ENCODE measurements at places on chromosomes 4 and X.
A peak's percentile ranks its signal among the peaks of the same experiment; 100 is the strongest.

GRCh38 chr4:168868044-168868781 lies 141.8 kb downstream of the CBR4 start:
- no peak for DNase-seq

DNA sequence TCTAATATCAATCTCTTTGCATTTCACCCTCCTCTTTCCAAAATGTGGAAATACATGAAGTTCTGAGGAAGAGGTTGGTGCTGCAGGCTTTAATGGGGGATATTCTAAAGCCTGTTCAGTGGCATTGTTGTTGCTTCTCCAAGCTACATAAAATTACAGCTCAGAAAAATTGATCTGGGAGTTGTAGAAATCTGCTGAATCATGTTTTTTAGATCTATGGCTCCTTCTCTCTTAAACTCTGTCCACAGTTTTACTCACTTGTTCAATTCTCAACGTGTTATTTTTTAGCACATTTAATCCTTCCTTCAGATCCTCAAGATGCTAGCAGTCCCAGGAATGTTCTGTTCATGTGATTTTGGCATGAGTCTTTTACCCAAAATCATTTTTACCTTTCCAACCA lies 949.5 kb upstream of the ADGRL3 start:
- no peak for DNase-seq

GRCh38 chrX:121308276-121308805 lies 260.9 kb downstream of the GLUD2 start:
- DNase-seq = peak; percentile 29

DNA sequence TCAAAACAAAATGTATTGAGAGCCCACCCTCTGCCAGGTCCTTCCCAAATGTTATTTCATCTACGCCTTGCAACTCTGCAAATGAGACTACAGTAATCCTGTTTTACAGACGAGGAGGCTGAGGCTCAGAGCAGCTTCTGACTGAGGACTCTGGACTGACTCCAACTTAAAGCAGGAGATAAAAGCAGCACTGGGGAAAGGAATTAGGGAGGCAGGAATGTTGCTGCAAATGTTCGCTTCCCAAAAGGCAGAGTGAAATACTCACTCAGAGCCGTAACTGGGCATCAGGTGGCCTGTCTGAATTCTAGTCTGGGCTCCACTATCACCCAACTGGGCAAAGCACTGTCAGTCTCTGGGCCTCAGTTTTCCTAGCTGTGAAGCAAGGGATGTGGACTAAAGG lies 94.7 kb upstream of the SRD5A3 start:
- DNase-seq = no peak

- DNase-seq = no peak
Observed at GRCh38 chrX:31459361-31459760, 387.5 kb upstream of the FTHL17 start.

- DNase-seq = no peak
Observed at GRCh38 chr4:1081689-1082040, 31.7 kb downstream of the RNF212 start.

DNA sequence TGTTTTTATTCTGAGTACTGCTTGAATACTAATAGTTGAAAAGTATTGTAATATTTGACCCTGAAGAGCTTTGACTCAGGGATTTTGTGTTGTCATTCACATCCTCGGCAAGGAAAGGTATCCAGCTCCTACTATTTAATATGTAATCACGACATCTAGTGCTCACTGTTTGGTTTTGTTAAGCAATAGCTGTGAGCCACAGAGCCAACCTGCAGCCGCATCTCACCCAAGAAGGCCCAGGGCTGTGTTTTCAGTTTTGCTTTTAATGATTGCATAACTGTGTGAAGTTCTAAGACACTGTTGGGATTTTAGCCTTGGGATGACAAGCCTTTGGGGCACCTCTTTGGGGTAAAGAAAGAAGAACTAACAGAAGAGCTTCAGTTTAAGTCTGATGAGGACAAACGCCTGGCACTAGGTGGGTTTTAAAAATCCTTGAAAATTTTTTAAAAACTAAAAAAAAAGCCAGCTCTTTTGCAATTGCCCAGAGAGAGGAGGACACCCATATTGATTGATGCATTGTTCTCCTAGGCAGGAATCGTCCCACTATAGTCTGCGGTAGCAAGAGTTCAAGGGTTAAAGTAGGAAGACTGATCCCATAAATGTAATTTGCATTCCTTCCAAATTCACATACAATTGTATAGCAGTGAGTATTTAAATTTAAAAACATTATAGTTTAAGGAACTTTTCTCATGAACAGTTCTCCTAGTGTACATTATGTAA lies 157.8 kb downstream of the RELL1 start:
- DNase-seq = no peak

DNA sequence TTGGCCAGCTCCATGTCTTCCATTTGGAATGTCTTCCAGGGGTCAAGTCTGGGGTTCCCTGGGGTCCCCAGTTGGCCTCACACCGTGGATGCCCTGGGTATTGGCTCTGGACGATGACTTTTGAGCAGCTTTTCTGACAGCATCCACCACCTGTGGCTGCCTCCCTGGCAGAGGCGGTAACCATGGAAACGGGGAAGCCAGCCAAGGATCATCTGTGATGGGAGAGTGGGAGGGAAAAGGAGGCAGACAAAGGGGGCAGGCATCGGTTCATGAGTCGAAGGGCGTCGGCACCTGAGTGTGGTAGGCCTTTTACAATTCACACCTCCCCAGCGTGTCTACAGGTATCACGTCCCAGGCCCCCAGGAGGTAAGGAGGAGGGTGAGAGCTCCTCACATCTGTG lies 152.2 kb downstream of the ASMT start:
- no peak for DNase-seq

DNA sequence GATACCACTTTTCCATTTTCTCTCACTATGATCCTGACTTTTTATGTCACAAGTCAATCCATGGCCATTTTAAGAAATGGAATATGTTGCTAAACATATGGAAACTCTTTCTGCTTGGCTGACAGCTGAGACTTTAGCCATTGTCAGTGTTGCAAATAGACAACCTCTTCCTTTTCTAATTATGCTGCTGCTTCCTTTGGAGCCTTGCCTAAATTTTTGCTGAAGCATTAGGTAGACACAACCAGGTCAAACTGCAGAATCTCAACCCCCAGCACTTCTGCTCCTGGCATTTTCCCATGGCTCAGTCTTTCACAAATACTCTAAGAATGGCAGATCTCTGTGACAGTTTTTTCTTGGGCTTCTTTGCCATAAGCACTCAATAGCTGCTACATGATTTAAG lies 543.3 kb downstream of the GRID2 start:
- no peak for DNase-seq

- no peak for DNase-seq
Observed at GRCh38 chr4:132071815-132072214, 1077.3 kb upstream of the PCDH10 start.

DNA sequence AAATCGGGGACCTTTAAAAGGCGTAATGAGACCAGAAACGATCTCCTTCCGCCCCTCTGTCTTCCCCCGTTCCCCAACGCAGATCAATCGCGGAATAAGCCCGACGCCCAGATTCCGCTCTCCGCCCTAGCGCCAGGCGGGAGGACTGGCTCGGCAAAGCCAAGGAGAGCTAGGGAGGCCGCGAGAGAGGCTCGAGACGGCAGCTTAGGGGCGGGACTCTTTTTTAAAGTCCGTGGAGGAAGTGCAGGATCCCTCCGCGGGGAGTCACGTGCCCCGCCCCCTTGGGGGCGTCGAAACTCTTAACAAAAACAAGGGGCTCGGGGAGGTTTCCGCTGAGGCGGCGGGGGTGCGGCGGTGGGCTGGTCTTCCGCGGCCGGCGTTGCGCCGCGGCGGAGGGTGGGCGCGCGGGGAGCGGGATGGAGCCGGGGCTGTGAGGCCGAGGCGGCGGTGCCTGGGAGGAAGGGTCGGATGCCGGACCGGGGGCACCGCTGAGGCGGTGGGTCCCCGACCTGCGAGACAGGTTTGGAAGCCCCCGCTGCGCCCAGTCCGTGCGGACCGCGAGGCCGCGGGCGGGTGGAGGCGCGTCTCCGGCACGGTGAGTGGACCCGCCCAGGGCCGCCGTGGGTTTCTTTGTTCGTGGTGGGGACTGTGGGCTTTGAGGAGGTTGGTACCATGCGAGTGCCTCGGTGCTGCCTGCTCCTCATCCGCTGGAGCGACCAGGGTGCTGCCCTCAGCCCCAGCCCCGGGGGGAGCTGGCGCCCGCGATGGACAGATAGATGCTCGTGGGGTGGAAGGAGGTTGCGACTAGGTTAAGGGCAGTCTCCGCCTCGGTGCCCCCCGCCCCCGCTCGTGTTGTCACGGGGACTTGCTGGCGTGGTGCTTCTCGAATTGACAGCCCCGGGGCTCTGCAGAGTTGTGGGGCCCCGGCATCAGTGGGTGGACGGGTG lies at the start of gene CCNG2:
Gene CCNG2, plus strand, starts transcription at position 296 of the 947 bp plus-strand sequence. CDS start 1,326 bp downstream, outside the sequence.
- DNase-seq = peak; percentile 90

DNA sequence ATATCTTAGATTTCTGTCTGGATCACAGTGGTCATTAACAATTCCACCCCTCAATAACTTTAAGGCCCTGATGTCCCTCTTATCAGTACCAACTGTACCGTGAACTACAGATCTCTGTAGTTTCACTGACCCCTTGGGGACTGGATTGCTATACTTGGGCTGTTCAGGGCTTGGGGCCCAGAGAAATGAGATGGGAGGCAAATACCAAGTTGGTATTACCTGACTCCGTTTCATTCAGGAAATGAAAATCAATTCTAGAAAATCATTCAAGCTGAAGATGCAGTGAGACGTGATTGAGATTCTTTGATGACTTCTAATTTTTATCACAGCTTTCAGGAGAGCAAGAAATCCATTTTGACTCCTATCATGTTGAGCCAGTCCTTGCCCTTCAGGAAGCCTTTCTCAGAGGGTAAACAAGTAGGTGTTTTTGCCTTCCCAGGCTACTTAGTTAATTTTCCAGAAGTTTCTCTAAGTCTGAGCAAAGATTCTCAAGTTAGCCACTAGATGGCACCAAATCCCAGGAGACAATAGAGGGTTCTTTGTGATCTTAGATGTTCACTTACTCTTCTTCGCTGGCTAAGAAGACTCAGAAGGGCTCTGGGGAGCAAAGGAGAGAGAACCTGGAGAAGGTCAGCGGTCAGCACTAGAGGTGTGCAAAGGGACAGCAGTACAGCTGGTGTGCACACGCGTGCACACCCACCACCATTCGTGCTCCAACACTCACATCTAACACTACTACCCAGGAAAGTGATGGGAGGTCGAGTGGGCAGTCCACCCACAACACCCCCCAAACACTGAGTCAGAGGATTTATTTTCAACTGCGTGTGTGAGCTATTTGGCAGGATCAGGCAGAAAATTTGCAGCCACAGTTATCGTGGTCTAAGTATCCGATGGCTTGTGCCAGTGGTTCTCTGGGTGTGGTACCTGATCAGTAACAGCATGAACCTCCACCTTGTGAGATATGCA lies 7.4 kb downstream of the HNRNPH2 start:
- peak; percentile 3 for DNase-seq

DNA sequence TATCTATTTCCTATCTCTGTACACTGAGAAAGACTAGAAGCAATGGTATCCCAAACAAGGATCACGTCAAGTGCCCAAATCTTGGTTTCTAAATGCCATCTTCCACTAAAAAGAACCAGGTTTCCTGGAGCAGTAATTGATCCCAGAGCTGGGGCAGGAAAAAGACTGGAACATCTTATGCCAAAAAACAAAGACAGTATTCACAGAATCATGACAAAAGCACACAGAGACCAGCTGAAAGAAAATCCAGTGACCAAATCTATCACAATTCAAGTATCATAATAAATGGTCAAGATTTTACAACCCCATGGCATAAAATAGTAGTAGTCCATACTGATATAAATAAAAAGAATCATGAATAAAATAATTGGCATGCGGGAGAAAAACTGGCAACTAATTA lies 44.9 kb downstream of the CENPC start:
- DNase-seq = no peak

GRCh38 chr4:165458471-165458870 lies 79.7 kb downstream of the CPE start:
- no peak for DNase-seq

- no peak for DNase-seq
Observed at GRCh38 chrX:65601126-65601525, 66.3 kb upstream of the MSN start.

GRCh38 chr4:2728221-2728620 lies 27.9 kb downstream of the TNIP2 start:
- no peak for DNase-seq

DNA sequence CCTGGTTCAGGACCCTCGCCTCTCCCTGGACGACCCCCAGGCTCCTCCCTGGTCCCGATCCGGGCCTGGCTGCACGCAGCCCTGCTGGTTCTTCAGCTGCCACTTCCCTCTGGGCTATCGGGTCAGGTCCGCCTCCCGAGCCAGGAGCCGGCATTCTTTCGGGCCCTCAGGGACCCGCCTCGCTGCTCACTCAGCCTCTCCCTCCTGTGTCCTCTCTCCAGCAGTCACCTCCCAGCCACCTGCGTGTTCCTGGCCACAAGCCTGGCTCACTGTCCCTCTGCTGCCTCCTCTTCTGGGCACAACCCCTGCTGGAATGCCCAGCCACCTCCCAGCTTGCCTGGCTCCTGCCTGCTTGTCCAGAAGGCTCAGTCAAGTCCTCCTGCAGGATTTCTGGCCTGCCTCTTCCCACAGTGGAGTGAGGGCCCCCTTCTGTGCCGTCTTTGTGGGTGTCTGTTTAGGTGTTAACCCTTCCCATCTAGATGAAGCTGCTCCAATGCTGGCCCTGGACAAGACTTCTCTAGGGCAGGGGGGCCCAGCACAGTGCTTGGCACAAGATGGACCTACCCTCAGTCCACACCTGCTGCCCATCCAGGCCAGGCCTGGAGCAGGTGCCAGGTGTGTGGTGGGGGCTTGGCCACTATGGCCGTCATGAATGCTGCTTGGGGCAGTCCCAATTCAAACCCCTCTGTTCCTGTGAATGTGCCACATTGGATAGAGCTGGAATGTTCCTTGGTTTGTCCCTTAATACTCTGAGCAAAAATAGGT lies 2.2 kb downstream of the WFS1 start:
- DNase-seq = no peak

DNA sequence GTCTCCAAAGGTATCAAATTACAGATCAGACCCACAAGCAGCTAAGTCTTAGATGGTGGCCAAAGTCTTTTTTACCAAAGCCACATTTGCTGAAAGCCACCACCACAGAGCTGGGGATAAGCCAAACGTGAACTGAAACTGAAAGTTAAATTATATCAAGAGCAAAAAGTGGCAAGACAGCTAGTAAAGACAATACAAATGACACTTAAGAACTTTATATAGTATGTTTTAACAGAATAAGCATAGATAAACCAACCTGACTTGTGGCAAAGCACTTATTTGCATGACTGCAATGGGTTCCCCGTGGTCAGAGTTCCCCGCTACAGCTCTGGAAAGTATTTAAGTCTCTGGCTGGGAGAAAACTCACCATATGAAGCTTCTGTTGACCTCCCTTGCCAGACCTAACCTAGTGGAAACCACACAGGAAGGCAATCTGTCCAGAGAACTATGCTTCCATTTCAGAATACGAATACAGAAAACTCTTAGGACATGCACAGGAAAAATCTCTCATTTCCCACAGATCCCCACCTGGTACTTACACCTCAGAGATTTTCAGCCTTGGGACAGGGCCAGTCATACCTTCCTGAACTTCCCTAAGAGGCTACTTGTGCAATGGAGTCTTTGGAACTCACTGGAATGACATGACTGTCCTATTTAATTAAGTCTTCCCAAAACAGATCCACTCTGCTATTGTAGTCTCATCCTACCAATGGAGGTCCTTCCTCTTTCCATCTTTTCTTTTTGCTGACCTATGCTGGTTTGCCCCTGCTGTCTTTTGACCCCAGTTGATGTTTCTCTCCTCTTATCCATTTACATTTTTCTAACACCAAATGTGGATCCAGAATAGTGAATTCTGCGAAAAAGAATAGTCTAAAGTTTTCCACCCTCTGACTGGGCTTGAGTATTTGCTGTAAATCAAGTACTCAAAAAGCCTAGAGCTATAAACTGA lies 225.1 kb downstream of the NR3C2 start:
- no peak for DNase-seq

- DNase-seq = no peak
Observed at GRCh38 chrX:10208281-10208856, 51.6 kb downstream of the CLCN4 start.

Data from occipital lobe (tissue), 3 donors.